NCI-H2171 (cell line): ENCODE measurements at places on chromosomes 12 and 14.

GRCh38 chr12:20472102-20472782 lies 103.9 kb downstream of the PDE3A start:
- DNase-seq = no peak

DNA sequence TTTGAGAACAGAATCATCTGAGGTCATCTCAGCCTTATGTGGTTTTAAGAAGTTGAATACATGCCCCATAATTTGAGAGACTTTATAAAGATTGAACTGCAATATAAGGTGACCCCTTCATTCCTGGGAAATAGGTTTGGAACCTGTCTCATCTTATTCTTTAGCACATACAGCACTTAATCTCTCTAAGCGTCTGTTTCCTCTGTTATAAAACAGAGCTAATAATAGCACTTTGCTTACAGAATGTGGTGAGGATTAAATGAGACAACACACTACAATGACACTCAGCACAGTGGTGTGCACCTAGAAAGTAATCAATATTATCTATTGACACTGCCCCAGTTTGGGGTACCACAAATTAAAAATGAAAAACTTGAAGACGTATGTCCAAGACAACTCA lies 102.1 kb downstream of the DUSP6 start:
- DNase-seq = no peak

GRCh38 chr12:109828754-109829511 lies 4.3 kb downstream of the TRPV4 start:
- DNase-seq = no peak

- DNase-seq = no peak
These were observed 47.4 kb downstream of the IFNG-AS1 start for GRCh38 chr12:68036642-68037041.

- no peak for DNase-seq
These were observed 209.7 kb upstream of the PWP1 start for GRCh38 chr12:107475900-107476299.
